ENCODE measurements at places on chromosomes 5 and 9.

GRCh38 chr5:137938751-137939143 lies 49.5 kb downstream of the PKD2L2 start:
- no peak for DNase-seq

GRCh38 chr5:170293273-170293672 lies 4.3 kb downstream of the LCP2 start:
- no peak for DNase-seq

DNA sequence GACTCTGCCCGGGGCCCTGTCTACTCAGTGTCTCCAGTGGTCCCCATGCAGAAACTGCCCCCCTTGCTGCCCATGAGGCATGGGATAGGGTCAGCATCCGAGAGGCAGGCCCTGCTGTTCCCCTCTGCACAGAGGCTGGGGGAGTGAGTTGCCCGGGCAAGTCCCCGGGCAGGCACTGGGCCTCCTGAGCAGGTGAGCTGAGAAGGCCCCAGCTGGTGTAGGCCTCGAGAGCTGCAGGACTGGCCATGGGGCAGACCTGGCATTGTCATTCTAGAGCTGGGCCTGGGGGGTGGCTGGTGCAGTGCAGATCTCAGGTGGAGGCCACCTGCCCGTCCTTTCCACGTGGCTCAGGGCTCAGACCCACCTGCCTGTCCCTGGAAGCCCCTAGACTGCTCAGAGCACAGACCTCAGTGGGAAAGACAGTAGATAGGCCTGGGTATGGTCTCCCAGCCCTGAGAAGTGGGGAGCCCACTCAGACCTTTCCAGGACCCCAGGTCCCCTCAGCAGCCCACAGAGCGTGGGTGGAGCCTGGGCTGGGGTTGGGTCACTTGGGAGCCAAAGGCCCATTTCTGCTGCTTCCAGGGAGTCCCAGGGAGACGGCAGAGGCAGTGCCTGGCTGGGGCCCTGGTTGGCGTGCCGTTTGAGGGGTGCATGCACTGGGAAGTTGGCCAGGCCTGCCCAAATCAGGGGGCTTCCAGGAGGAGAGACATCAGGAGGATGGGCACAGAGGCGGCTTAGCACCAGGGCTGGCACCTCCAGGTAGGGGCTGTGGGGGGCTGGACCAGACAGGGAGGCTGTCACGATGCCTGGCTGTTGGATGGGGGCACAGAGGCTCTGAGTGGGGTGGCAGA lies 4.8 kb upstream of the NOTCH1 start:
- DNase-seq: no peak

DNA sequence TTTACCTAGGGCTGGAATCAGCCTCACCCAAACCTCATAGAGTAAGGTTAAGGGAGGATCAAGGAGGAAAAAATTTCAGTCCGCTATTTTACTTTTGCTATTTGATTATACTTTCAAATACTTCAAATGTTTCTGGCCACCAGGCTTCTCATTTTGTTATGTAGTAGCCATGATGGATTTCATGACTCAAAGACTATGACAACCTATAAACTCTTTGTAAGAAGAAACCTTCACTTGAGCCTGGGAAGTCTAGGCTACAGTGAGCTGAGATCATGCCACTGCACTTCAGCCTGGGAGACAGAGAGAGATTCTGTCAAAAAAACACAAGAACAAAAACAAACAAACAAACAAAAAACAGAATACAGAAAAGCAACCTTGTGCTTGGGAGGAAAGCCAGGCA lies 293.6 kb upstream of the TNC start:
- DNase-seq: no peak

DNA sequence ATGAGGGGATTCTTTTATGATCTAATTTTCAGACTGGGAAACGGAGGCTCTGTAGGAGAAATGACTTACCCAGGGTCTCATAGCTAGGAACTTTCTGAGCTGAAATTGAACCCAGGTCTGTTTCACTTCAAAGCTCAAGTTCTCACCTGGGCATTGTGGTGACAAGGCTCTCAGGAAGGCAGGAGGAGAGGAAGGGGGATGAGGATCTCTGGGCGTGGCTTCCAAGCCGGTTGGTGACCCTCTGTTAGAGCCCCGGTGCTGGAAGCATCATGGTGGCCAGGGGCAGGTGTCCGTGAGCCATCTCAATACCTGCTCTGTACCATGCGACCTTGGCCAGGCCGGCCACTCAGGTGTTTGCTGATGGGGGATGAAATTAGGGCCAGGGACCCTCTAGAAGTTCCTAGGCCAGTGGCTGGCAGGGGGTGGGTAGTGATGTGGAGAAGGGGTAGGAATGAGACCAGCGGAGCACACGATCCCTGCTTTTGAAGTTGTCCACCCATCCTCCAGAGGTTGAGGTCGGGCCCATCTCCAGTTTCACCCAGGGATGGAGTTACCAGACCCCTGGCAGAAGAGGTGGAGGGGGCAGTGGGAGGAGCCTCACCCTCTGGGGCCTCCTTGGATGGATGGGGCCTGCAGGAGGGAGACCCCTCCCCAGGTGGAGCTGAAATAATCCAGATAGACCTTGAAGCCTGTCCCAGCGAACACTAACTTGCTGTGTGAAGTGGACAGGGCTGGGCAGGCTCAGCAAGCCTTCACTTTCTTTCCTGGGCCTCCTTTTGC lies 5.9 kb downstream of the CRB2 start:
- DNase-seq: no peak

GRCh38 chr9:72773570-72773969 lies 179.3 kb downstream of the ALDH1A1 start:
- no peak for DNase-seq

DNA sequence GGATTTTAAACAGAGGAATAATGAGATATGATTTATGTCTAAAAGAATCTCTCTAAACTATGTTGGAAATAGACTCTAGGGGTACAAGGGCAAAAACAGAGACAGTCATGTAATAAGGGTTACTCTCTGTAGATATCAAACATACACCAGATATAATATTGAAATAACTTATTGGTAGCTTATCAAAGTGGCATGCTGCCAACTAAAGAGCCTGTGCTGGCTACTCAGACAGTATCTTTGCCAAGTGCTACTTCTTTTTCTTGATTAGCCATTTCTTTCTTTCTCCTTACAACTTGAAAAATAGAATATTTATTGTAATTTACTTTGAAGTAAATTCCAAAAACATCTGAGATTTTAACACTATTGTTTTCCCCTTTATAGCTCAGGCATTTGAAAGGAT lies 34.9 kb downstream of the ZFYVE16 start:
- no peak for DNase-seq

DNA sequence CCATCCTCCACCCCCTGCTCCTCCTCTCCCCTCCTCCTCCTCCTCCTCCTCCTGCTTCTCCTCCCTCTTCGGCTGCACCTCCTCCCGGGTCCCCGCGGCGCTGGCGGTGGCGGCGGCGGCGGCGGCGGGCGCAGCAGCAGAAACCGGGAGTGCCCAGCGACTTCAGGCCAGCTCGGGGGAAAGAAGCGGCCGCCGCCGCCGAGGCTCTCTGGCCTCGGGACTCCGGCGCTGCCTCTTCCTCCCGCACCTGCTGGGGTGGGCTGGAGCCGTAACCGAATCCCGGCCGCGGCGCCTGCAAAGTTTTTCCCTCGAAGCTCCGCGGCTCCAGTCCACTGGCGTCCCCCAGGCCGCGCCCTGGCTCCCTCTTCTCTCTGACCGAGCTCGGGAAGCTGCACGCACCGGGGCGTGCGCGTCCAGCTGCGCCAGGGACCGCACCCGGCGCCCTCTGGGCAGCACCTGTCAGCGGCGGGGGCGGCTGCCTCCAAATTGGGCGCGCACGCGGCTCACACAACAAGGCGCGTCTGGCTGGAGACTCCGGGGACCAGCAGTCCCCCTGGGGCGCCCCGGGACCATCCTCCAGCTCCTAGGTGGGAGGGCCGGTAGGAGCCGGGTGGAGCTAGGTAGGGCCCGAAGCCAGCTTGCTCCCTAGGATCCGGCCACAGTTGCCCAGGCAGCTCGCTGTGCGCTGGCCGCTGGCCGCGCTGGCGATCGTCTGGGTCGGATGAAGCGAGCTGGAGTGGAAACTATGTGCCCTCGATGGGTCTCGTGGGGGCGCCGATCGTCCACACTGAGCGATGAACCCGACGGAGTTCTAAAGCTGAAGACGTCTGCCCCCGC lies at the start of gene MCTP1:
TSS of gene MCTP1 (minus strand) at position 523 of the 837 bp plus-strand sequence.
- peak; percentile 8 for DNase-seq

DNA sequence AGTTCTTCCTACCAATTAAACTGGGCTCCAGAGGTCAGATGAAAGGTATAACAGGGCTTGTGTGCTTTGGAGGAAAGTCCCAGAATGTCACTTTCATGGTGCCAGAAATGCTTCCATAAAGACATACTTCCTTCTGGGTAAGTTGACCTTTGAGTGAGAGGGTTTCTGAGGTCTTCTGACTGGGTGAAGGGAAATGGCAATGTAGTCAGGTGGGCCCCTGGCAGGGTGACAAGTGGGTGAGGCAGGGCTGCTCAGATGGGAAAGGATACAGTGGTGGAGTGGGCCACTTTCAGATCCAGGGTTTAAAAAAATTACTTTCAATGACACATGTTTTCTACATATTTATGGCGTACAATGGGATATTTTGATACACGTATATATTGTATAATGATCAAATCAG lies 136.5 kb upstream of the PITX1 start:
- no peak for DNase-seq

- DNase-seq: peak; percentile 82
Observed at GRCh38 chr5:146965761-146966659, 87.5 kb upstream of the PPP2R2B start.

DNA sequence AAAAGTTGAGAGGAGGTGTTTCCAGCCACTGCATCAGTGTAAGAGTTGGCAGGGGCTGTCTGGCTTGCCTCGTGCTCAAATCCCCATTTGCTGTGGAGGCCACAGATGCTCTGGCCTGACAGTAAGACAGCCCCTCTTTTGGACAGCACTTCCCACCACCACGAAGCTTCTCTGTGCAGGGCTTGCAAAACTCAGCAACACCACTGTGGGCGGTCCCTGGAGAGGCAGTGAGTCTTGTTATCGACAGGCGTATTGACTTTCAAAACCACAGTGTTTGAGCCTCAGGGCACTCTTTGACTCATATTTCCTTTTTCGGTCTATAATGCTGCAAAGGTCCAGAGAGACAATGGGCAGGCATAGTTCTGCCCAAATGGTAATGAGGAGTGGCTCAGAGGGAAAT lies 539.5 kb downstream of the EBF1 start:
- DNase-seq: no peak

GRCh38 chr5:57592236-57592635 lies 109.6 kb upstream of the ACTBL2 start:
- DNase-seq: no peak

DNA sequence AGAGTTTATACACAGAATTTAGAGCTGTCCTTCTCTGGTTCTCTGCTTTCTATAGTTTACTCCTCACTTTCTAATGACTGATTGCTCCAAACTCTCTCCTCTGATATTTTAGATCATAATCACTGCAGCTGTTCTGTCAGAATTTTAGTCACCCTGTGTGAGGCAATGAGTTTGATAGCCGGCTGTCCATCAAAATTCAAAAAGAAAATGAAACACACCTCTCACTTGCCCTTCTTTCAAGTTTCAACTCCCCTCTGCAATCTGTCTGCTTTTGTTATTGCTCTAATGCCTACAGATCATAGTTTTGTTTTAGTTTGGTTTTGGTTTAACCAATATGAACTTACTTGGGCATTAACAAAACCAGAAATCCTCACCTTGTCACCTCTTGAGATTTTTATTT lies 23.3 kb upstream of the ABLIM3 start:
- DNase-seq: no peak

GRCh38 chr5:115695310-115695880 lies 69.6 kb upstream of the TMED7 start:
- DNase-seq: no peak

- DNase-seq: no peak
Observed at GRCh38 chr9:69425136-69425801, 100.3 kb downstream of the ENTREP1 start.

- no peak for DNase-seq
Observed at GRCh38 chr5:97412959-97413358, 229.9 kb upstream of the RIOK2 start.

DNA sequence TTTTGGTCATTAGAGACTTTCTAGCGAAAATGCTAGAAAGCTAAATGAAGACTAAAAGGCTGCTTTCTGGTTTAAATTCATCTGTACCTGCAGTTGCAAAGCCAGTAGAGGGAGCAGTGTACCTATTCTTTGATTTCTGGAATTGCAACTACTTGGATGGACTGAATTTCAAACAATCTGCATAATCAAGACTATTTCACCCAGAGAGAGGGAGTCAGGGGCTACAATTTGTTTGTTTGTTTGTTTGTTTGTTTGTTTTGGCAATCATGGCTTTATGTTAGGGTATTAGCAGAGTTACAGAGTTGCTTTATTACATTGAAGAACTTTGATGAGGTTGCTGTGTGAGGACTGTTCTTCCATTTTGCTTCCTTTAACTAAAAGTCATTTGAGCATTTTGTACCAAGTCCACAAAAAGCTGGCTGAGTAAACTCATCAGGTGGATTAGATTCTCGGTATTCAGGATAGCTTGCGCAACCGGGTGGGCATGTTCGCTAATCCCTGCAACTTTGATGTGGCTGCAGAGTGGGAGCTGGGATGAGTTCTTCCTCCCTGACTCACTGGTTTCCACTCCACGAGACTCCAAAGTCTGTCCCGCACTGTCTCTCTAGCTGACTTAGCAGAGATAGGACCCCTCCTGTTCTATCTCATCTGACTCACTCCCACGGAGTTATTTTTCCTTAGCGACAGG lies 80.0 kb upstream of the TUT7 start:
- peak; percentile 52 for DNase-seq

- DNase-seq: no peak
Observed at GRCh38 chr9:21750021-21750735, 52.3 kb upstream of the MTAP start.

DNA sequence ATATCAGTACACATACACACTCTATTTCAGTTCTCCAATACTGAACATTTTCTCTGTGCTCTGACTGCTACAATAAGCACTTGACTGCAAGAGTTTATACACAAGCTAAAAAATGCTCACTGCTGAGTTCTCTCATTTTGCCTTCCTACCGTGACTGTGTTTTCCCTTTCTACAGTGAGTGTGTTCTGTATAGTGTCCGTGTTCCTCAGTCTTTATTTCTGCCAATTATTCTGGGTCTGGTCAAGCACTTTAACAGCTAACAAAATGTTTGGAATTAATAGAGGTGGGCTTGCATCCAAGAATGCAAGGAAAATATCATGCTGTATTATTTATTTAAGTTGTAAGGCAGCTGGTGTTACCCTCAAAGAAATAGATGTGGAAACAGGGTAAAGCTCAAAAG lies 217.0 kb upstream of the NREP start:
- no peak for DNase-seq

- DNase-seq: no peak
Observed at GRCh38 chr5:18740301-18740700, 1106.0 kb downstream of the TAF11L14 start.

DNA sequence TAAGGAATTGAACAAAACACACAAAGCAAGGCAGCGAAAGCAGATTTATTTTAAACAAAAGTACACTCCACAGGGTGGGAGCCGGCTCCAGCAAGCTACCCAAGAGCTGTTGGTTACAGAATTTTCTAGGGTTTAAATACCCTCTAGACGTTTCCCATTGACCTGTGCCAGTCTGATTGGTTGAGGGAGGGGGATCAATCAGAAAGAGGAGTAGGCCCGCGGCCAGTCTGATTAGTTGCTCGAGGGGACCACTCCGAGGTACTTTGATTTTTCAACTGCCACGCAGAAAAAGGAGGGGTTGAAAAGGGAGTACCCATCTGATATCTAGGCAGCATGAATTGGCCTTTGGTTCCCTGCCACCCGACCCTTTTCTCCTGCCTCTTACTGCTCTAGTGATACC lies 998 bp downstream of the SRP19 start:
- DNase-seq: peak; percentile 9

- DNase-seq: no peak
Observed at GRCh38 chr5:57468481-57469163, 14.0 kb downstream of the ACTBL2 start.
